ENCODE measurements at places on chromosomes 12 and 14.

DNA sequence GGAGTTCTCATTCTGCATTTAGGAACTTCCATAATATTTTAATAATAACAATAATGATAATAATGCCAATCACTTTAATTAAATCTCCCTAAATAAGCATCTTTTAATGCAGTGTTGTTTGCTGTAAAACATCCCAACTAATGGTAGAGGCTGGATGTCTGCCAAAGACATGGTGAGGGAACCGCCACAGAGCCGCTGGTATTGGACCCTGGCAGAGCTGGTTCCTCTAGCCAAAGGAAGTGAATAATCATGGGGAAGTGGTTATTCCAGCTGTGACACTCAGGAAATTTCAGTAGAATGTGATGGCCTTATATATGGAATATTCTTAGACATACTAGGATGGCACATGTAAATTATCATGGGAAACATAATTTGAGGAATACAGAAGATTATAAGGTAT lies 483.3 kb downstream of the ZFP36L1 start:
- DNase-seq: no peak

- no peak for DNase-seq
Measured at GRCh38 chr12:124319368-124320050, 24.6 kb downstream of the RFLNA start.

- DNase-seq: peak; percentile 96
Measured at GRCh38 chr12:62724947-62725451, 210.0 kb downstream of the PPM1H start.

- no peak for DNase-seq
Measured at GRCh38 chr12:104150416-104150815, 12.4 kb upstream of the NFYB start.

DNA sequence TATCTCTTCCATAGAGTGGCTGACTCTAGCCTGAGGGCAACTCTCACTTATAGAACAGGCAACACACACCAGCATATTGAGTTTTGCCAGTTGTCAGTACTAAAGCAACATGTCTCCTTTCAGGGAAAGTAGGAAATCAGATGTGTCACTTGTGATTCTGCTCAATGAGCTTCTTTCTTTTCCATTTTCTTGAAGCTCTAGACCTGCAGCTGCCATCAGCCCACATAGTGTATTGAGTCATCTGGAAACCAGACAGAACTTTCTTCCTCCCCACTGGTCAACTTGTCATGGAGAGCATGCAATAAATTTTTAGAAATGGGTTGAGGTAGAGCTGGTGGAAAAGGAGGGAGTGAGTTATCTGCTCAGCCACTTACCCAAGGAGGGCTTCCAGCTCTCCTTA lies 209.0 kb upstream of the PLEKHG7 start:
- DNase-seq: no peak

DNA sequence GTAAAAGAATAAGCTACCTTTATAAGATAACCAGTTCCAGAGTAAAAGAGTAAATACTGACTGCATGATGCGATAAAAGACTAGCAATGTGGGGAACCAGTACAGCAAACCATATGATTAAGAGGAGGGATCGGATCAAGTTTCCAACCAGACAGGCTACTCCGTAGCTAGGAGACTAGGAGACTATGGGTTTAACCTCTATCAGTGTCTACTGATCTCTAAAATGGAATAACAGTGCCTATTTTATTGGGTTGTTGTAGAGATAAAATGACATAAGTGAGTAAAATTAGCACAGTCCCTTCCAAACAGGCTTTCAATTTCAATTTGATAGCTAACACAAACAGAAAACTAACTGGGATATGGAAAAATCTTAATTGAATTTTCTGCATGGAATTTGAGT lies 76.0 kb downstream of the PAWR start:
- DNase-seq: no peak

GRCh38 chr12:93085383-93086287 lies 156.5 kb upstream of the EEA1 start:
- DNase-seq: no peak

- DNase-seq: no peak
Measured at GRCh38 chr14:33782923-33783322, 168.0 kb downstream of the EGLN3 start.

GRCh38 chr12:76265424-76266180 lies 82.6 kb downstream of the BBS10 start:
- no peak for DNase-seq

- no peak for DNase-seq
Measured at GRCh38 chr12:80846952-80847351, 90.8 kb downstream of the LIN7A start.

DNA sequence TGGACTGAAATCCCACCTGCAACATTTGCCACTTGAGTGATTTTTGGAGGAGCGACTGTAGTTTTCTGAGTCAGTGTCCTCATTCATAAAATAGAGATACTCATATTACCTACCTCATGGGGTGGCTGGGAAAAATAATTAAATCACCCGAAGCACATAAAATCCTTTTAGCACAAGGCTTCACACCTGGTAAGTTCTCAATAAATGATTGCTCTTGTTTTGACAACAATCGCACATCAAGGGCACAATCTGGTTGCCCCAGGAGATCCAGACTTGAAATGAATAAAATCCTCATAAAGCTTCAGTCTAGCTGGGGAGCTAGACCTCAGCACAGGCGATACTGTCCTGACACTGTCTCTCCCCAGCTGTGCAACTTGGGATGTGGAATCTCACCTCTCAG lies 76.0 kb upstream of the CCDC60 start:
- DNase-seq: no peak

DNA sequence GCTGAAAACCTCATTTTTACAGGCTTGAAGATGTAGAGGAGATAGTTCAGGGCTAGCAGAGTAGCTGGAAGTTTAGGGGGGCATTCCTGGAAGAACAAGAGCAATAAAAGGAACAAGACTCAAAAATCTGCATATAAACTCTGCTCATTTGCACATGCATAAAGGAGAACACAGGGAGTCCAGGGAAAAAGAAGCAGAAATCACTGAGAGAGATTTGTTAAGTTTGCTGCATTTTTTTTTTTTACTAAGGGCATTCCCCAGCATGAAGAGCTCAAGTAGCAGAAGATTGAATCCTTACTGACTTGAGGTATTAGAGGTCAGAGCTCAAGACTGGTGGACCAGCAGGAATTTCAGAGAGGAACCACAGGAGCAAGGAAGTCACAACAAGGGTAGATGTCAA lies 28.2 kb upstream of the BCL11B start:
- no peak for DNase-seq

- DNase-seq: no peak
Measured at GRCh38 chr12:80325167-80325959, 118.7 kb upstream of the PTPRQ start.

GRCh38 chr12:75724928-75725312 lies 213.5 kb upstream of the KRR1 start:
- DNase-seq: peak; percentile 88

DNA sequence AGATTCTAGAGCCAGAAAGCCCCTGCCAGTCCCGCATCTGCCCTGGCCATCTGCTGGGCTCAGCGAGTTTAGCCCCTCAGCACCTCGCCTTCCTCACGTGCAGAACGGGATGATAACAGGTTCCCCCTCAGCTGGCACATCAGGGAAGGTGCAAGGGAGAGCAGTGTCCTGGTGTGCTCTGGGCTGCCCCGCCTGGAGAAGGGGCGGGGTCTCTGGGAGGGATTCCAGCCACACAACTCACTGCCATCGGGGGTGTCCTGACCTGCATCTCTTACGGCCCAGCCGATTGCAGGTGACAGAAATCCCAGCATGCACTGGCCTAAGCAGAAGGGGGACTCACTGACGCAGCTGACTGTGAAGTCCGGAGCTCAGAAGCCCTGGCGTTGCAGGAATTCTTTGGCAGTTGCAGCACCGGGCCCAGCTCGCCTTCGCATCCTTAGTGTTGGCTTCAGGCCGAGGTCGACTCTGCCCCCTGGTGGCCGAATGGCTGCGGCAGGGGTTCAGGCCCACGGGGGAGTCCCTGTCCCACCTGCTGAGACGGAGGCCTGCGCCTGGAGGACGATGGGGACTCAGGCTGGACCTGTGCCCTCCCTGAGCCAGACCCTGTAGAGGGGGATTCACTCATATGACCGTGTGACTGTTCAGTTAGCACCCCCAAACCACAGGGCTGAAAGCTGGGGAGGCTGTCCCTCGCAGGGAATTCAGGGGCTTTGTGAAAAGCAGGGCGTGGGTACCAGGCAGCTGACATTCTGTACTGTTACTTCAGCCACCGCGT lies 178.6 kb downstream of the ADGRD1 start:
- DNase-seq: no peak

DNA sequence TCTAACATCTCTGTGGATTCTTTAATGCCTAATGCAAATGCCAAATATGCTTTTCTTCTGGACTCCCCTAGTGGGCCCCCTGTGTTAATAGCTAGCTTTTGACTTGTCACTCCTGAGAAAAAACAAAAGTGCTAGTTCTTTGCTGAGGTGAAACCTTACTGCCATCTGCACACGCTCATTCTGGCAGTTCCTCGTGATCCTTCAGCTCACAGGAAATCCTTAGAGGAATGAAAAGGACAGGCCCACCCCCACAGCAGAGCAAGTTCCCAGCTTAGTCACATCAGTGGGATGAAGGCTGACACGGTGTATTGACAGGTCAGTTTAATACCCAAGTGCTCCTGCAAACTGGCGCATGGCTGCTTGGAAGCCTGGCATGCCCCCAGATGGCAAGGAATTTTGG lies 165.1 kb upstream of the ATP2B1 start:
- no peak for DNase-seq

- DNase-seq: no peak
Measured at GRCh38 chr12:77816196-77816595, 14.5 kb upstream of the NAV3 start.

DNA sequence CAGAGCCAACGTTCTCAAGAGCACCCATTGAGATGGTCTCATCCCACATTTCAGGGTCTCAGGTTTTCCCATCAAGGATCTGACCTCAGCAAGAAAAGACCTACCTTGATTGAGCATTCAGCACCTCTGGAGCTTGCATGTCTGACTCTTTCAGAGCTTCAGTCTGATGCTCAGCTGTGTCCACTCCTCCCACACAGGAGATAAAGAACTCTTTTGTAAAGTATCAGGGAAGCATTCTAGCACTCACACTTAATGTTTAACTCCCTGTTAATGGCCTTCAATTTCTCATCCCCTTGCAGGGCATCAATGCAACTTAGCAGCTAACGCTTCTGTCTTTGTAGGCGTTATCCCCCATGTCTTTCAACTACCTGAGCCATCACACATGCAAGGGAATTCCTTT lies 124.1 kb downstream of the GALC start:
- DNase-seq: no peak

Measured in GM04504 (cell line).